ENCODE measurements at places on chromosomes 3 and 15. TPM values are rescaled to one million over a fixed set of nuclear protein-coding genes. Genes with fewer than 3 reads are reported as not detected.

The MGLL gene
- total RNA-seq: 1.5 TPM

GRCh38 chr3:39668420-39668819 lies 141.0 kb upstream of the MYRIP start:
- no peak for DNase-seq

The CDHR4 gene
- not detected for total RNA-seq

DNA sequence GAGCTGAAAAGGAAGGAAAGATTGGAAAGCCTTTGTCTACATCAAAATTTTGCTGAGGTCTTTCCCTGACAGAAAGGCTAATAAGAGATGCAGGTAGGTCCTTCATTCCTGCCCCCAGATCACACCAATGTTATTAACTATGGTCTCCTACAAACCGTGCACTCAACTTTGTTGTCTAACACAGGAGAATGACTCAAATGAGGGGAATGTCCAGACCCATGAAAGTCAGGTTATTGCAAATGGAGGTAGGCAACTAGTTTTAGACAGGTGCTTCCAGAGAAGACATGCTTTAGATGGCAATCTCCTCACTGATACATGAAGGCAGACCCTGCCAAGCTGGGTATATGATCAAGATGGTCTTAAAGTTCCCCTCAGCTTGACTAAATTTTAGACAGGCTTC lies 51.0 kb downstream of the NFKBIZ start:
- no peak for DNase-seq

- no peak for DNase-seq
Measured at GRCh38 chr3:16840101-16840424, 44.7 kb upstream of the PLCL2 start.

The FETUB gene
- not detected for total RNA-seq

The CCDC9B gene
- 2.6 TPM for total RNA-seq

DNA sequence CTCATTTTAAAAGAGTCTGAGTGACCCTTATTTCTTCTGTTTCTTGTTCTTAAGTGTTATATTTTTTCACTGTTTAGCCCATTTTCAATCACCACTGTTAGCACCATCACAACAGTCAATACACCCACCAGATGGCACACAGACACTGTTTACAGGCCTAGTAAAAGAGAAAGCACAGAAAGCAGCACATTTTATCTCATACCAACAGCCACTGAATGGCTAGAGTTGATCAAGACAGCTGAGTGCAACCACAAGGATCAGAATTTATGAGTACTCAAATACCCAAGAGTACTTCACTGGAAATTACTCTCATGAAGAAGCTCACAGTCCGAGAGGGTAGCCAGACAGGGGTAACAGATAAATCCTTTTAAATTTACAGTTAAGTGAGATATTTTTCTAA lies 127.0 kb downstream of the TFDP2 start:
- no peak for DNase-seq

- no peak for DNase-seq
Measured at GRCh38 chr3:98978068-98978811, 76.7 kb upstream of the DCBLD2 start.

GRCh38 chr15:31004220-31004733 lies 12.8 kb upstream of the MTMR10 start:
- DNase-seq: peak; percentile 61

- peak; percentile 41 for DNase-seq
Measured at GRCh38 chr15:40471105-40471807, 472 bp downstream of the CHST14 start.

DNA sequence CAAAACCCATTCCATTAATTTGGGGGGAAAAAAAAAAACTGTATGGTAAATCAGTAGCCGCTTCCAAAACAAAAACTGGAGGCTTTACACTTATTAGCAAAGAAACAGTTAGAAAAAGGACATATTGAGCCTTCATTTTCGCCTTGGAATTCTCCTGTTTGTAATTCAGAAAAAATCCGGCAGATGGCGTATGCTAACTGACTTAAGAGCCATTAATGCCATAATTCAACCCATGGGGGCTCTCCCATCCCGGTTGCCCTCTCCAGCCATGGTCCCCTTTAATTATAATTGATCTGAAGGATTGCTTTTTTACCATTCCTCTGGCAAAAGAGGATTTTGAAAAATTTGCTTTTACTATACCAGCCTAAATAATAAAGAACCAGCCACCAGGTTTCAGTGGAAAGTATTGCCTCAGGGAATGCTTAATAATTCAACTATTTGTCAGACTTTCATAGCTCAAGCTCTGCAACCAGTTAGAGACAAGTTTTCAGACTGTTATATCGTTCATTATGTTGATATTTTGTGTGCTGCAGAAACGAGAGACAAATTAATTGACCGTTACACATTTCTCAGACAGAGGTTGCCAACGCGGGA lies 9.4 kb upstream of the RPL24 start:
- no peak for DNase-seq

- DNase-seq: no peak
Measured at GRCh38 chr3:5238545-5238944, 51.0 kb downstream of the EDEM1 start.

- no peak for DNase-seq
Measured at GRCh38 chr3:87309601-87310000, 33.2 kb upstream of the POU1F1 start.

DNA sequence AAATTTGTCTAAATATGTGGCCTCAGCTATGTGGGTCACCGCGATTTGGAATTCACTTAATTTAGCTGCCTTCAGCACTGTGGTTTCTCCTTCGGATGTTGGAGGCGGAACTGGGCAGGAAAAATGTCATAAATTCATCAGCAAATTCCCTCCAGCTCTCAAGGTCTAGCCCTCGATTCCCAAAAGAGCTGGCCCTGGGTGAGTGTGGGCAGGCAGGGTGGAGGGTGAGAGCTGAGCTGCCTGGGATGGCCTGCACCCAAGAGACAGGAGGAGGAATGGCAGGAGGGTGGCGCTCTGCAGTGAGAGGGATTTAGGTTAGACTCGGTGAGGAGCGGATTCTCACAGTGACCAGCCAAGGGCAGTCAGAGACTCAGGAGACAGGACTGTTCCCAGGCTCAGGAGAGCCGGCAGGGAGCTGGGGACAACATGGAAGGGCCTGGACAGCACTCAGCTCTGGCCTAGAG lies 57.1 kb downstream of the FEM1B start:
- no peak for DNase-seq

GRCh38 chr15:101120473-101120872 lies 131.4 kb downstream of the CHSY1 start:
- DNase-seq: no peak

The GOLGA6L10 gene
- 0.95 TPM for total RNA-seq

DNA sequence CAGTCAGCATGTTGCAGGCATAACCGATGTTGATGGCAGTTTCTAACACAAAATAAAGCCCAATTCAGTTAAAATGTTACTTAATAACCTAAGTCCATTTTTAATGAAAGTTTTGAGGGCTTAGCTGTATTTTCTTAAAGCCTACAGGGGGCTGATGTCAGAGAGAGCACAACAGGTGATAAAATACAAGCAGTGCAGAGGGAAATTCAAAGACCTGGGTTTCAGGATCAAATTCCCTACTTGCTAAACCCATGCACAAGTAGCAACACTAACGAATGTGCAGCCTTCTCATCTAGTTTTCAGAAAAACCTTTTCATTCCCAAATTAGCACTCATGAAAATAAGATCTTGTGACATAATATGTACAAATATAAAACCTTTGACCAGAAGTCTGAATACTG lies 202.0 kb downstream of the ATP8B4 start:
- DNase-seq: no peak

GRCh38 chr3:183564046-183564445 lies 8.5 kb upstream of the KLHL6 start:
- DNase-seq: no peak

GRCh38 chr3:174495311-174495710 lies 363.8 kb upstream of the NAALADL2 start:
- DNase-seq: no peak

- DNase-seq: no peak
Measured at GRCh38 chr3:9917820-9918219, 922 bp downstream of the IL17RC start.

- DNase-seq: no peak
Measured at GRCh38 chr3:149736953-149737205, 15.4 kb downstream of the COMMD2 start.

The CHST14 gene
- 15.9 TPM for total RNA-seq

The ANO10 gene
- 19.9 TPM for total RNA-seq

DNA sequence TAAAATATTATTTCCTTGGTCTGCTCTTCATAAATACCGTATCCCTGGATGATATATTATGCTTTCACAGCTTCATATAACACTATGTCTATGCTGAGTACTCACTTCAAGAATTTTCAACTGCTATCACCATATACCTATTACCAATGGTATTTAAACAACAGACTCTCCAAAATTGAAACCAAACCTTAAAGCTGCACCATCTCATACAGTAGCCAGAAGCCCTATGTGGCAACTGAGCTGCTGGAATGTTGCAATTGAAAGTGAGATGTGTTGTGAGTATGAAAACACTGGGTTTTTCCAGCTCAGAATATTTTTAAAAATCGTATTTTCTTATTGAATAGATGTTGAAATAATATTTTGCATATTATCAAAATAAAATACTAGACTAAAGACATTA lies 130.1 kb upstream of the GOLGA6L6 start:
- no peak for DNase-seq

- DNase-seq: no peak
Measured at GRCh38 chr15:64284042-64284441, 71.9 kb downstream of the CSNK1G1 start.

The C3orf52 gene
- 2.5 TPM for total RNA-seq

GRCh38 chr15:45521596-45522327 lies 793 bp downstream of the SLC30A4 start:
- no peak for DNase-seq

The PRSS50 gene
- total RNA-seq: not detected

- no peak for DNase-seq
Measured at GRCh38 chr3:6867269-6867668, 6.4 kb downstream of the GRM7 start.

GRCh38 chr3:46893146-46893748 lies 15.7 kb downstream of the PTH1R start:
- DNase-seq: no peak

DNA sequence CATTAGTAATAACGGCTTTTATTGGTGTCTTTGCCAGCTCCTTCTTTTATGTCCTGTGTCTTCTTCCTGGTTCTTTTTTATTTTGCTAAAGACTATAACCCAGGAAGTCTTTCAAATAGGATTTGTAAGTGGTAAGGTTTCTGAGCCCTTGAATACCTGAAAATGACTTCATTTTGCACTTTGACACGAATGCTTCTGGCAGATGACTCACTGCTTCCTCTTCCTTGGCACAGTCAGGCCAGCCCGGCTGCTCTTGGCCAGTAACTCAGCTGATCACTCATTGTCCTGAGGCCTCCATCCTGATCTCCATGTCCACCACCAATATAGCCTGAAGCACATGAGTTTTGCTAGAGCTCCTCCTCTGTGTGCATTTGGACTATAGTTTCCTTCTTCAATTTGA lies 48.7 kb upstream of the NR2E3 start:
- no peak for DNase-seq

The LRRC2 gene
- total RNA-seq: 0.43 TPM

GRCh38 chr15:72940229-72940622 lies 112.0 kb upstream of the NEO1 start:
- DNase-seq: no peak

- DNase-seq: no peak
Measured at GRCh38 chr3:30605706-30606300, 598 bp upstream of the TGFBR2 start.

The IGSF11 gene
- total RNA-seq: not detected

The RSL24D1 gene
- total RNA-seq: 111 TPM

GRCh38 chr3:4712109-4712508 lies 219.0 kb downstream of the ITPR1 start:
- DNase-seq: no peak

- peak; percentile 54 for DNase-seq
Measured at GRCh38 chr3:106457281-106458180, 588.7 kb upstream of the CBLB start.

DNA sequence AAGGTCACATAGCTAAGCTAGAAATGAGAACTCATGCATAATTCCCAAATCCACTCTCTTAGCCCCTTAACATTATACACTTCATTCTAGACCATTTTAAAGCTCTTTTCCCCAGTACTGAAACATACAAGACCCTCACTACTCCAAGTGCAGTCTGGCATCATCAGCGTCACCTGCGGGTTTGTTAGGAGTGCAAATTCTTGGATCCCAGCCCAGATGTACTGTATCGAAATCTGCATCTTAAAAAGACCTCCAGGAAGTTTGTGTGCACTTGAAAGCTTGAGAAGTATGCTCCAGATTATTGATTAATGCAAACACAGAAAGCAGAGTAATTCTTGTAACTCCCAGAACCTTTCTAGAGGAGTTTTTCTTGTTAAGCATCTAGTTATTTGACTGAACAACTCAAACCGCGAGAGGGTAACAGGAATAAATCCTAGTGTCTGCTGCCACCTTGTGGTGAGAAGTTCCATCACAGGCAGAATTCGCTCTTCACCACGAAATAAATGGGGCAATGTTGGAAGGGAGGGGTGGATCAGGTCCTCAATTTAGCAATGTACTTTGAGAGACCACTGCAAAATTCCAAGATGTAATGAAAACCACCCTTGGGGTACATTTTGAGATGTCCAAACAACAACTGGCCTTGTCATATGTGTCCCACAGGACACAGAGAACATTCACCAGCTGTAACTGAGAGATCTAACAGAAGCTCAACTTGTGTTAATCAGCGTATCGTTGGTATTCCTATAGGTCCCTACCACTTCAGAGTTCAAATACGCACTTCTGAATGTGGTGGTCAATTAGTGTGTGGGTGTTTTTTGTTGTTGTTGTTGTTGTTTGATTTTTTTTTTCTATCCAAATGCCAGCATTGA lies 583 bp upstream of the C3orf49 start:
- DNase-seq: peak; percentile 60

The WNT5A gene
- not detected for total RNA-seq
